ENCODE measurements at places on chromosomes 12 and 14. TPM values are rescaled to one million over a fixed set of nuclear protein-coding genes. Genes with fewer than 3 reads are reported as not detected.

DNA sequence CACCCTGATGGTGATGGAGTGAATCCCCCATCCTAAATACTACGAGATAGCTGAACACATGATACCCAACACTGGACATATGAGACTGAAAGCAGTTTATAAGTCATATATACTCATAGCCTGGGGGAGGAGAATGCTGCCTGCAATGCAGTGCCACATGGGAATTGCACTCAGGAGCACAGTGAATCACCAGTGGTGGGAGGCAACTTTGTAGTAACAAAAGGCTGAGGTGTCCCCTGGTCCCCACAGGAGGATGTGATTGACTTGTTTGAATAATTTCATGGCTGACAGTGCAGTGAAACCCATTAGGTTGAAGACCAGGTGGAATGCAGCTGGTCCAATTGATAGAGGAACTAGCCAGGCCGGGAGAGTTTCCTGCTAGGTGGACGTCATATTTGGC is 20.2 kb downstream of the CCDC38 start:
- no peak for DNase-seq

DNA sequence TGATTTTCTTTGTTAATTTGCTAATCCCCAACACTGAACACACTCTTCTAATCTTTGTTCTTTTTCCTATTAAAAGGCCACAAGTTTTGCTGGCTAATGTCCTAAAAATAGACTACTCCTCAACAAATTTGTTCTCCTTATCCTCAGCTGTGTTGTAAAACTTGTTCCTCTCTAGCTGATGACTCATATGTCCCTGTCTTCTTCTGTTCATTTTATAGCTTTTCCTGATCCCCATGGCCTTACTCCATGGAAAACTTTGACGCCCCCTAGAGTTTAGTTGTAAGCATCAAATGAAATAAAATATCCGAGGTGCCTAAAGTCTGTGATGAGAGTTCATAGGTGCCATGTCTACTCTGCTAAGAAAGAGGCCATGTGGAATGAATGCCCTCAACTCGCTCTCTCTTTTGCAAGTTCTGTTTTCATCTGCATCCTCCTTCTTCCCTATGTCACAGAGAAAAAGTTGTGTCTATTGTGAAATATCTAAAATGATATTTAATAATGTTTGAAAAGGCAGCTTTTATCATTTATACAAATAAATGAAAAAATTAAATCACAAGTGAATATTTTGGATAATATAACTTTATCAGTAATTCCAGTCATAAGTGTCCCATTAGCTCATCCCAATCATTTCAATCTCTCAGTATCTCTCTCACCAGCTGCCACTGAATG is 237.9 kb downstream of the IPO8 start:
- DNase-seq = no peak

Gene SERPINA9
- not detected for polyA plus RNA-seq

Gene SLC7A8
- polyA plus RNA-seq = 94.4 TPM

DNA sequence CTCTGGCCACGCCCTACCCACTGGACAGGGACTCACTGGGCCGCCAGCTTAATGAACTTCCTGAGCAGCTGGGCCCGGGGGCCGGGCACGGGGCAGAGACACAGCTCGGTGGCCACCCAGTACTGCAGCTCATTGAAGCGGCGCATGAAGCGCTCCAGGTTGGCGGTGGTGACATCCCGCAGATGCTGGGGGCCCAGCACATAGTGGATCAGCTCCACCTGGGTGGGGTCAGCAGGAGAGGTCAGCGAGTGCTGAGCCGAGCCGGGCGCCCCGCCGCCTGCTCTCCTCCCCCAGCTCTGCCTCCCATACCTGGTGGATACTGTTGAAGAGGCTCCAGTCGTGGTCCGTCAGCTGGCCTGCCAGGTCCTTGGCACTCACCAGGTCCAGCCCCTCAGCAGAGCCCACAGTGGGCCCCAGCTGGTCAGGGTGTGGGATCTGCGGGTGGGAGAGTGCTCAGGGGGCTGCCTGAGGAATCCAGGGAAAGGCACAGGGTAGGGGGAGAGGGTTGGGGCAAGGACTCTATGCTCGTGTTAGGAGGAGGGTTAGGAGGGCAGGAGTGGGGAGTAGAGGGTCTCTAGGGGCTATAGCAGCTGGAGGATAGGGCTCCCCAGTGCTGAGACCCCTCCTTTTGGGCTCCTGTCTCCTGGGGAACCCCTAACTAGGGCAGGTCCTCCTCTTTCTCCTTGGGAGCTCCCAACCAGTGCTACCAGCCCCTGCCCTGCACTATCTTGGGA is 15.5 kb upstream of the ENDOU start:
- no peak for DNase-seq

DNA sequence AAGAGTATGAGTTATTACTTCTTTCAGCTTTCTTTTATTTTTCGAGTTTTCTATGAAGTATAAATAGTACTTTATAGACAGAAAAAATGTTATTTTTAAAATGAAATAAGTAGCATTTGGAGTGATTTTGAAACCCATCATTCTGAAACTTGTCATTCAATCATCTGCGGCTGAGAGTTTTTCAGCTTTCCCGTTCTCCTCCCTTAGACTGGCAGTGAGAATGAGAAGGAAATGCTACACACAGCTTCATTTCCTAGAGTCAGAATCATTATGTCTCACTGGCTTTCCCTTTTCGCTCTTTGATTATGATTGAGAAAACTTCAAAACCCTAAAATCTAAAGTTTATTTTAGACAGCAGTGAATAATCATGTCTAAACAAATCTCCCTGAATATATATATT is 33.7 kb upstream of the GNPNAT1 start:
- no peak for DNase-seq

Gene TMEM63C
- polyA plus RNA-seq = 7.7 TPM

DNA sequence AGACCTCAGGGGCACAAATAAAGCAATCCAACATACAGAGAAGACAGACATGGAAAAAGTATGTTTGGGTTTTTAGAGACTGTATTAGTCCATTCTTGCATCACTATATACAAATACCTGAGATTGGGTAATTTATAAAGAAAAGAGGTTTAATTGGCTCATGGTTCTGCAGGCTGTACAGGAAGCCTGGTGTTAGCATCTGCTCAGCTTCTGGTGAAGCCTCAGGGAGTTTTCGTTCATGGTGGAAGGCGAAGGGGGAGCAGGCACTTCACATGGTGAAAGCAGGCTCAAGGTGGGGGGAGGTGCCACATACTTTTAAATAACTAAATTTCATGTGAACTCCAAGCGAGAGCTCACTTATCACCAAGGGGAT is 3.7 kb upstream of the PPP2R5C start:
- DNase-seq = no peak

GRCh38 chr12:10540776-10541205 is 35.1 kb downstream of the EIF2S3B start:
- DNase-seq = no peak

- DNase-seq = no peak
Measured at GRCh38 chr12:107361970-107362369, 268.6 kb upstream of the CRY1 start.

DNA sequence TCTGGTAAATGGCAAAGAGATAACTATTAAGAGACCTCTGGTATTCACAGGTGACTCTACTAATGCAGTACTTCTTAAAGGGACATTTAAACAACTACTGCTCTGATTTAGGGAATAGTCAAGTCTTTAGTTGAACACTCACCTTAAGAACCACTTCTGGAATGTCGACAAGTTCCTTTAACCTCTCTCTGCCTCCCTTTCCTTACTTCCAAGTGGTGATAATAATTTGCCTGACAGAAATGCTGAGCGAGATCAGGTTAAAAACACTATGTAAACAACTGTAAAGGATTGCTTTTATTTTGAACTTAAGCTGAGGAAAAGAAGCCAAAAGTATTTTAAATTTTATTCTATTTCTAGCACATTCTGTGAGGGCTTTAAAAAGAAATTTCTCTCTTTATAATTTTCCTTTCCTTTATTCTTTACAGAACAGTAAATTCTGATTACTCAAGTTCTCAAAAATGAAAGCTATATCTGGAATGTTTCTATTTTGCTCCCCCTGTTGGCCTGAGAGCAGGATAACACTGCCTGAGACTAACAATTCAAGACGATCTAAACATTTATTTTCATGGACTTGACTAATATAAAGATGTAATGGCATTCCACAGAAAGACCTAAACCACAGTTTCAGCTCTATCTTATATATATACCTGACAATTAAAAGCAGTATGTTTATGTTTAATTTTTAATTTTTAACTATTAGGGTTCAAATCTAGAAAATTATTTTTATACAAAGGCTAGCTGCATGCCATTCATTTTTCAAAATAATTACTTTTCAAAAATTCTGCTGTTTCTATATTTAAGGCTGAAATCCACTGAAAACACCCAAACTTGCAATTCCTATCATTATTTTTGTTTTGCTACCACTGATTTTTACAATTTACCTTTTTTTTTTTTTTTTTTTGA is 29.2 kb downstream of the ZCCHC8 start:
- DNase-seq = peak; percentile 56

GRCh38 chr14:97719931-97720330 is 922.7 kb downstream of the VRK1 start:
- no peak for DNase-seq

DNA sequence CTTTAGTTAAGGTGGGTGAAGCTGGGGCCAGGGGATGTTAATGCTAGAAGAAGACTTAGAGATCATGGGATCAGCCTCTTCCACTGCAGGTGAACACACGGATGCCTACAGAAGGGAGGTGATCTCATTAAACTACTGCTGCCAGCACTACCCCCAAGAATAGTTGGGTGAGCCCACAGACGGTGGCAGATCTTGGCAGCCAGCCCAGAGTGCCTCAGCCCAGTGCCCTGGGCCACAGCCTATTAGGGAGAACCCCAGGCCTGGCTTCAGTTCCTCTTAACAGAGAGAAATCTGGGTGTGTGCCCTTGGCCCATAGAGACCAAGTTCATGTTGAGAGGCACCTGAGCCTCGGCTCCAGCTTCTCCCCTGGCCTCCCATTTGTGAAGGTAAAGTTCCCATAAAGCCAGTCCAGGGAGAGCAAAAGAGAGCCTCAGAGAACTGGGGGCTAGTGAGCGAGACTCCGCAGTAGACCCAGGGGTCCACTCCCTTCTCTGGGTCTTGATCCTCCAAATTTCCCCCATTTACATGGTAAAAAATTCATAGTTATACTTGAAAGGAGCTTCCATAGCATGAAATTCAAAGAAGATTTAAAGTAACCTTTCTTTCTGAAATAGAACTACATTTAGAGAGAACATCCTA is 125.0 kb upstream of the CCND2 start:
- DNase-seq = no peak

Gene FANCM
- polyA plus RNA-seq = 3.7 TPM

GRCh38 chr12:28313631-28314030 is 123.4 kb downstream of the CCDC91 start:
- no peak for DNase-seq

DNA sequence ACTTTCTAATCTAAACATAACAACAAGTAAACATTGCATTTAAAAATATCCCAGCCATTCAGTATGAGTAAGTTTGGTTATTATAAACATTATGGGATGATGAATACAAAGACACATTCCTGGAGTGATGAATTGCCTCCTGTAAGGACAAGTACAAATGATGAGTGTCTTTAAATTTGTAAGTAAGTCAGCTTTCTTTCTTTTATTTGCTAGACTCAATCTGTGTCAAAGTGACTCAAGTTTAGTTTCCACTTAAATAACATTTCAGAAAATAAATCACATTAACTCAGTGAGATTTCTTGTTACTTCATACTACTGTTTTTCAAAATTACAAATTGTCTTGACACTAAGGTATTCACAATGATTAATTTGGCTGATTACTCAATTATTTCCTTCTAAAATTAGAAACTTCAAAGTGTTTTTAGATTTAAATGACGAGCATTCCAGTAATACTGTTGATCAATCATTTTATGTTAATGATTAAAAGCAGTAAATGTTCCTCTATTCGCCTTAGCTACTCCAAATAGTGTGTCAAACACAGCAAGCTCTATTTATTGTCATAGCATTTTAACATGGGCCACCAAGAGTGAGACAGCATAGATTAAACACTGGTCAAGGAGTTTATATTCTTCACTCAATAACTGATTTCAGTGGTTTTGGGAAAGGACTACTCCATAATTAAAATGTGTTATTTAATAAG is 658.0 kb upstream of the MDGA2 start:
- DNase-seq = no peak

DNA sequence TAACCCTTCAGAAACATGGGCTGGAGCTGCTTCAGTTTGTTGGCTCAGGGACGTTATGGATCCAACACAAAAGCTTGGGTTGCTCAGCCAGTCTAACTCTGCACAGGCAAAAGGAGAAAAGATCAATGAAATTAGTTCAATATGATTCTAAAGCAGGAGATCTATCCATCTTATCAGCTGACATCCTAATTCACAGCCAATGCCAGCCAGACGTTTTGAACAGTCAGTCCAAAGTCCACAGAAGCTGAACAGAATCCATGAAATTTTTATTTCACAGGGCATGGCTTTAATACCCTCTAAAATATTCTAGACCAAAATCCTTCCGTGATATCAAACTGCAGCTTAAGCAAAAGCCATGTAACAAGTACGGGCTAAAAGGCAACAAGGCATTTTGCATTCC is 13.7 kb downstream of the NRDE2 start:
- DNase-seq = no peak

DNA sequence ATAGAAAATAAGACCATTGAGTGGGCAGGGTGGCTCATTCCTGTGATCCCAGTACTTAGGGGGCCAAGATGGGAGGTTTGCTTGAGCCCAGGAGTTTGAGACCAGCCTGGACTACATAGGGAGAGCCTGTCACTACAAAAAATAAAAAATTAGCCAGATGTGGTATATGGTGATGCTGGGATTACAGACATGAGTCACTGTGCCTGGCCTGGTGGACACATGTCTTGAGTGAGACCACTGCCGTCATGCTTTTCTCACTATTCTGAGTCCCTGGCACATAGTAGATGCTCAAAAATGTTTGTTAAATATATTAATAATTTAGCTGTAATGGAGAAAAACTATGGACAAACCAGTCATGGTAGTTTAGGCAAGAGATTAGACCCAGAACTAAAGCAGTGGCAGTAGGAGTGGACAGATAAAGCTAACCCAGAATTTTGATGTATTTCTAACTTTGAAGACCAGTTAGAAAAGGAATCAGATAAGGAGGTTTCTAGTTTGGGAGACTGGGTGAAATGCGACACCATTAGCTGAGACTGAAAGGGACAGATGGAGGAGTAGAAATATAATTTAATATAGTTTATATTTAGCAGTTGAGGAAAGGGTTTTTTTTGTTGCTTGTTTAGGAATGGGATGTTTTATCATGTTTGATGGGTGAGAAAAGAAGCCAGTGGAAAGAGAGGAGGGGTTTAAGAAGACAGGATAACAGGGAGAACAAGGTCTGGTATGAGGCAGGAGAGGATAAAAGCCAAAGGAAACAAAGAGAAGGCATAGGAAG is 7.4 kb upstream of the PTGES3 start:
- no peak for DNase-seq

Gene TCL1A
- polyA plus RNA-seq = 0.40 TPM

- DNase-seq = no peak
Measured at GRCh38 chr12:75809746-75810145, 221.8 kb downstream of the PHLDA1 start.

Gene GALNT9
- polyA plus RNA-seq = 4.5 TPM

Gene CABP1
- polyA plus RNA-seq = 0.70 TPM

Gene FAIM2
- 8.9 TPM for polyA plus RNA-seq

Gene FAM90A1
- polyA plus RNA-seq = 0.91 TPM

- DNase-seq = no peak
Measured at GRCh38 chr14:74417611-74418010, 8.4 kb downstream of the SYNDIG1L start.

DNA sequence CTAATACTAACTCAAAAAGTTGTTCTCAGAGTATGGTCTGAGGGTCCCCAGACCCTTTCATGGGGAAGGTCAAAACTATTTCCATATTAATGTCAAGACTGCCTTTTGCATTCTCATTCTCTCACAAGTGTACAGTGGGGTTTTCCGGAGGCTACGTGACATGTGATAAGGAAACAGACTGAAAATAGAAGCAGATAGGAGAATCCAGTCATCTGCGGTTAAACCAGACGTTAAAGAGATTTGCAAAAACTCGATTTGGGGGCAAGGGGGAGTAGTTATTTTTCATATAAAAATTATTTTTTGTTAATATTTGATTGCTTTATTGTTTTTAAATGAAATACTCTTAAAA is 1.0 kb upstream of the NAP1L1 start:
- DNase-seq = peak; percentile 30
